Lung microvascular endothelial cell (primary cell): ENCODE measurements at places on chromosomes 4 and X.

DNA sequence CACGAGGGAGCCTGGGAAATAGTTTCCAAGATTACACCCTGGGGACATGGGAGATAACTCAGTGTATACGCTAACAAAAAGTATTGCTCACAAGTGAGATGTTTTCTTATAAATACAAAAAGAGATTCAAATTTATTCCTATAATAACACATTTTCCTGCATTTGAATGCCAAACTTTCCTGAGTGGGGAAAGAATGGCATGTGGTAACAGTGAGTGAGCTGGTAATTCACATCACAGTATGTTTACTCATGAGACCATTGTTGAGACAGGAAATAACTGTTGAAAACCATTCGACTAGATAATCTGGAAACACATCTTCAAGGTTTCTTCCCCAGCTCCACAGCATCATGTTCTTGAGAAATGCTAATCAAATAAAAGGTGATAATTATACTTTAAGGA lies 109.1 kb downstream of the TASL start:
- no peak for DNase-seq

DNA sequence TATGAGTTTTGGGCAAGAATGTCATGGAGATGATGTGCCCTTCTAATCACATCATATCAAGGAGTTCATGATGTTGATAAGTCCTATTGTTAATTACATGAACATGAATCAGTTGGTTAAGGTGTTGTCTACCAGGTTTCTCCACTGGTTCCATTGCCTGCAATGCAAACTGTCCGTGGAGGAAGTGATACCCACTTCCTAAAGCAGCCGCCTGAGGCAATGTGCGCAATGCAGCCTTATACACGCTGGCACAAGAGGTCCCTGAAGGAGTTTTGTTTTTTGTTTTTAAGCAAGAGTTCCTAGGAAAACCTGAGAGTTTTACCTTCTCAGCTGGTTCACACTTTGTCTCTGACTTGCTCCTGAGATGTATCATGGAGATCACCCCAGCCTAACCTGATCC lies 5.9 kb upstream of the GPKOW start:
- no peak for DNase-seq

GRCh38 chr4:188665491-188666457 lies 526.5 kb downstream of the TRIML1 start:
- DNase-seq, result no peak

- DNase-seq, result no peak
Observed at GRCh38 chr4:157447195-157447594, 226.7 kb downstream of the GRIA2 start.

- no peak for DNase-seq
Observed at GRCh38 chrX:110159235-110159634, 156.3 kb downstream of the TMEM164 start.

- no peak for DNase-seq
Observed at GRCh38 chr4:3636646-3637320, 104.6 kb upstream of the LRPAP1 start.

DNA sequence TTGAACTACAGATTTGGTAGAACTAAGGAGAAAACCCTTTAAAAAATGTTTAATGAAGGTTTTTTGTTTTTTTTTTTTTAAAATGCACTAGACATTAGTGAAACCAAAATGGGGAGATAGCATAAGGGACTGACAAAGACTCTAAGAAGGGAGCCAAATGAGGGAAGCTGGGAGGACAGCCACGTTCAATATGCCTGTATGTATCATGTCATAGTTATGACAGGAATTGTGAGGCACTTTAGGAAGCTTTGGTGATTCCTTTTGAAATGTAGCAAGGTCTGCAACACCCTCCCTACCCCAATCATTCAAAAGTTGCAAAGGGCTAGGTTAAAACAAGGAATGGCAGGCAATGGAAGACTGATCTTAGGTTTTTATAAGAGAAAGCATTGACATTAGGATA lies 526.0 kb downstream of the TLL1 start:
- no peak for DNase-seq

DNA sequence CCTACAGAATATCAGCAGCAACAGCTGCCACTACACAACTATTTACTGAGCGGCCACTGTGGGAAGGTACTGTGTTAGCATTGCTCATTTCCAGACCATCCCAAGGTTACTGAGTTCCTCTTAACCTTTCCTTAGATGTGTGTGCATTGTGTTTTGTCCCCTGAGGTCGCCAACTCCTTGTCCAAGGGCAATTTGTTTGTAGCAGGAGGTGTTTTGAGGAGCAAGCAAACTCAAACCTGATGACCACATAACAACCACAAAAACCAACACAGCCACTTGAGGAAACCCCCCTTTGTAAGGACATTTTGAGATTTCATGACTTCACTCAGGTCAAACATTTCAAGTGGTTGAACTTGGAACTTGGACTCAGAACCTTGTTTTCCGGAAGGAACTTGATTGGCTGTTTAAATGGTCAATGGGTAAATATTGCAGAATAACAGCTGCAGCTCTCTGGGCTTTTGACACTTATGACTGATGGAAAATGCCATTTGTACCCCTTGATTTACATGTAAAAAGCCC lies 122.3 kb downstream of the MID1IP1 start:
- no peak for DNase-seq

GRCh38 chr4:138861135-138861534 lies 154.4 kb upstream of the NOCT start:
- DNase-seq, result no peak

DNA sequence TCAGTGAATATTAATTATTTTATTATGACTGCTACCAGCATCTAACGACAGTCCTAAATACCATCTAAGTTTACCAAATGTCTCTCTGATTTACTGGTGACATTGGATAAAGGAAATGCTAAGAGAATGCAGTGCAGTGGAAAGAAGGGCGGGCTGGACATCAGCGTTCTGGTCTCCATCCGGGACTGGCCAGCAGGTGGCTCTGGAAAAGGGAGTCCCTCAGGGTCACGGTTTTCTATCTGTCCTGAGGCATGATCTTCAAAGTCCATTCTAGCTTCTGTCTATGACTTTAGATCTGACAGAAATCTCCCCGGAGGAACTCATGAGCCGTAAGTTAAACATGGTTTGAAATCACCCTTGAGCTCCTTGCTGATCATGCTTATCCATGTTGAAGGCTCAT lies 3.3 kb downstream of the TRIM2 start:
- peak; percentile 69 for DNase-seq

DNA sequence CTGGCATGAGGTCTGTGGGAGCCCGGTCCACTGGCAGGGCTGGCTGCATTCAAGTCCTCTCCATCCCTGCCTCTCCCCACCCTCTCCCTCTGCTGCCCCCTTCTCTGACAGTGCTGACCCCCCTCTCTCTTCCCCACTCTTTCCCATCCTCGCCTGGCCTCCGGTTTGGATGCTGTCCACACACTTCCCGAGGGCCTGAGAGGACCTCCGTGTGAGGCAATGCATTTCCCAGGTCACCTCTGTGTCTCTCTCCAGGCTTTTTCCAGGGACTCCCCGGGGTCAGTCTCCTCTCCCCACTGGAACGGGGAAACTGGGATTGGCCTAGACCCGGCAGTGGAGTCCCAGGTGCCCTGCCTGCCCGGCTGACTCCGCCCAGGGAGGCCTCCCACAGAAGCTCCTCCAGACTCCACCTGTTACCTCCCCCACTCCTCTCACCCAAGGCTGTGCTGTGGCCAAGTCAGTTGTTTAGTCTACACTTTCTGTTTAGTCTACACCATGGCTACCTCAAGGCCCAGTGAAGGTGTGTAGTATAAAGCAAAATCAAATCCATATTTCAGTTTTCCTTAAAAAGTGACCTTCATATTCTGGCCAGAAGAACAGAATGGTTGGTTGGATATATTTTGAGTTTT lies 146.8 kb downstream of the PTTG2 start:
- no peak for DNase-seq

DNA sequence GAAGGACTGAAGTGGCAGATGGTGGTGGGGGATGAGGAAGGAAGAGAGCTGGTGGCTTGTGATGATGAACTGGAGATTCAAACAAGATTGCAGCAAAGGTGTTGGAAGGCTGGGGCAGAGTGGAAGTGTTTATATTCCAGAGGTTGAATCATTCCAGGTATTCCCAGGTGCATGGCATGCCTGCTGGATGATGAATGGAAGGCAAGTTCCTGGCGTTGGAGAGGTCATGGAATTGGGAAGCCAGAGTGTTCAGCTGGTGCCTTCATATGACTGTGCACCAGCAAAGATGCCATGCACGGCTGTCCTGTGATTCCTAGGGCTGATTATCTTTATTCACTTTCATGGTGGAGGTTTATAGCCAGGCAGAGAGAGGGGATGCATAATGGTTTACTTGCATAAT lies 135.8 kb upstream of the PUDP start:
- no peak for DNase-seq

GRCh38 chrX:150007356-150007755 lies 69.1 kb upstream of the EOLA2 start:
- peak; percentile 26 for DNase-seq

- no peak for DNase-seq
Observed at GRCh38 chr4:4585012-4585670, 43.3 kb upstream of the STX18 start.

DNA sequence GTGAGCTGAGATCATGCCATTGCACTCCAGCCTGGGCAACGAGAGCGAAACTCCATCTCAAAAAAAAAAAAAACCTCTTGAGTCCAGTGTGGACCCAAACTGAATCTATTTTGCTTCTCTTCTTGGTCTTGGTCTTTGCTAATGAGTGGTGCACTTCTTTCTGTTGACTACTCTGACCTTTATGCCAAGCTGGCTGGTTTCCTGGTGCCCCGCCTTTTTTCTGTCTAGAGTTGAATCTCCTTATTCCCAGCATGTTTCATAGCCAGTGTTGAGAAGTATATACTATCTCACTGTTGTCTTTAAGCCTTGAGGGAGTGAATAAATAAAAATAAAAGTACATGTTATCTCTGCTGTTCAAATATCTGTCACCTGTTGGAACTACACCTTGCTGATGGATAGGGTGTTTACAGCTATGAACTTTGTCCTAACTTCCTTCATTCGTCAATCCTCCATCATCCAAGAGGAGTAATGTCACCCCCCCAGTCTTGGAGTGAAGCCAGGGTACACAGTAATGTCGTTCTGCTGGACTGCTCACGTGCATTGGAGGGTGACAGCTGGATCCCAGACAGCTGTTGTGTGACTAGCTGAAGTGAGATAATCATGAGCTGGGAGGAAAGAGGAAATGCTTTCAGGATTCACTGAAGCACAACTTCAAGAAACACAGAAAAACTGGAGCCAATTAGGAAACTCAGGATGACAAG lies 99.3 kb upstream of the PRKG2 start:
- no peak for DNase-seq

GRCh38 chr4:26491449-26492170 lies 1.3 kb upstream of the CCKAR start:
- DNase-seq, result no peak

DNA sequence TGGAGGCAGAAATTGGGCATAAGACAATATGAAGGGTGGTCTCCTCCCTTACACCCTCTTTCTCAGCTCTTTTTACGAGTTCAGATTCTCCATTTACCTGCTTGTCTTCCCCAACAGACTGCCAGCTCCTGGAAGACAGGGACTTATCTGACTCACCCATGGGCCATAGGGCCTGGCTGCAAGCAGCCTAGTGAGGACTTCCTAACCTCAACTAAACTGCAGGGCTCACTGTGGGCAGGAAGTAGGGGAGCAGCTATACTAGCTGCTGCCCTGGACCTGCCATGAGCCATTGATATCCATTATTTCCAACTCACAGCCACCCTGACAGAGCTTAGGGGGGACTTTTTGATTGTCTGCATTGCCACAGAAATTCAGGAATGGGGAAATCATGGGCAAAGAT lies 11.5 kb upstream of the ZNF718 start:
- no peak for DNase-seq

- peak; percentile 86 for DNase-seq
Observed at GRCh38 chr4:7358100-7358735, 76.5 kb downstream of the PSAPL1 start.

GRCh38 chr4:8639021-8639420 lies 46.5 kb downstream of the CPZ start:
- DNase-seq, result no peak

DNA sequence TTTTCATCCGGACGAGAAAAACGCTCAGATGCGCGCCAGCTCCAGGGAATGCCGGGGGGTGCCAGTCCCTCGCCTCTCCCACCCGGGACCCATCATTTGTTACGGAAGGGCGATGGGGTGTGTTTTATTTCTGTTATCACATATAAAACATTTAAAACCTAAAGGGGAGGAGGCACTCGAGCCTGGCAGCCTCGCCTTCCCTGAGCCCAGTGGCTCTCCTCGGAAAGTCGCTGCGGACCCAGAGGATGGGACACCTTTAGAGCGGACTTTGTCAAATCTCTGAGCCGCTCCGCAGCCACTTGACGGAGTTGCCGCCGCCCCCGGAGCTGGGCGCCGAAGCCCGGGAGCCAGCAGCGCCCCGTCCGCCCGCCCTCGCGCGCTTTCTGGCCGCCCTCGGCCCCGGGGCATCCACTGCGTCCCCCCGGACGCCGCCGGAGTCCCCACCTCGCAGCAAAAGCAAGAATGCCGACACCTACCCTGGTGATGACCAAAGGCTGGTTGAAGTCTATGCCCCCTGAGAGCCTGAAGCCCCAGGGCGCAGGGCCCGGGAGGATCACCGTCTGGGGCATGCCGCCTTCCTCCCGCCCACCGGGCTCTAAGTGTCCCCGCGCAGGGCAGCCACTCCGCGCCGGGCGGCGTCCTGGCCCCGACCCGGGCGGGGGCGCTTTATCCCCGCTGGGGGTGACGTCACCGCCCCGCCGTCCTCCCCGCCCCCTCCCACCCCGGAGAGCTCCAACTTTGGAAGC lies at the start of gene PDLIM3:
TSS of gene PDLIM3 (minus strand) at position 642 of the 746 bp plus-strand sequence. CDS start at position 569, 73 bp downstream.
- DNase-seq, result peak; percentile 89

DNA sequence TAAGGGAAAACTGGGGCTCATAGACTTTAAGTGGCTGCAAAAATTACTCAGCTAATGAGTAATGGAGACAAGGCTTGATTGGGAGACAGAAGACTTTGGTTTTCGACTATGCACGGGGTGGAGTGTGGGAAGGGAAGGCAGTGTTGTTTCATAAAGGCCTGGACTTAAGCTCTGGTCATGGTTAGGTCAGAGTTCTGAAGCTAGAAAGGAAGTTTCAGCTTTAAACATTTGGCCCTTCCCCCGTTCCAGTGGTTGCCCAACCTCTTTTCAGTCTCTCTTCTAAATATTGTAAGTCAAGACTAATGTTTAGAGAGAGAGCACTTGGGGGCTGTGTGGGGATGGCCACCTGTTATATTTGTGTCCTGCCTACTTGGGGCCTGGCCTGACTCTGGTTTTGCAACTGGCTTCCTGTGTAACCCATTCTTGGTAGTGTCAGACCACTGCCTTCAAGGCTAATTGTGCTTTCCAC lies 21.0 kb downstream of the MSN start:
- DNase-seq, result no peak

DNA sequence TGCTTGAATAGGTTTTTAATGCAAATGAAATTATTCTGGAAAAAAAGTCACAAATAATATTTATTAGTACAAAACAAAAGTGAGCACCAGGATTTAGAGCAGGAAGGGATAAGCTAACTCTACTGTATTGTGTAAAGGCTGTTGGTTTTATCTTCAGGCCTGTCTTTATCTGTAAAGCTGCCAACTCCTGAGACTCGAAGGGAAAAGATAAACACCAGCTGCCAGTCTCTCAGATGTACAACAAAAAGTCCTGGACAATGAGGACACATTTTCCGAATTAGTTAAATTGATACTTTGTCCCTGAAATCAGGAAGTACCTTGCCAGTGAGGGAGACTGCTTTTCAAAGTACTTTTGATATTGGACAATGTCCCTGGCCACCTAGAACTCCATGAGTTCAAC lies 8.8 kb downstream of the DDX60 start:
- peak; percentile 56 for DNase-seq
